ENCODE measurements at places on chromosomes 12 and 14.

GRCh38 chr14:59305231-59305630, 116.8 kb downstream of the DAAM1 start:
- DNase-seq: no peak

GRCh38 chr12:6925540-6926279, 2.0 kb upstream of the ATN1 start:
- no peak for DNase-seq

GRCh38 chr12:123099560-123100192, 51.2 kb downstream of the PITPNM2 start:
- no peak for DNase-seq

GRCh38 chr12:178829-179109, 35.2 kb downstream of the SLC6A12 start:
- no peak for DNase-seq

- no peak for DNase-seq
These were observed 68.4 kb downstream of the CRACR2A start for GRCh38 chr12:3684449-3685051.

- no peak for DNase-seq
These were observed 353.1 kb downstream of the TMEM121 start for GRCh38 chr14:105879503-105879866.

- DNase-seq: no peak
These were observed 35.1 kb upstream of the PPP2R5C start for GRCh38 chr14:101726295-101726953.

GRCh38 chr12:129615001-129615400, 288.8 kb downstream of the TMEM132D start:
- DNase-seq: no peak

- DNase-seq: peak; percentile 13
These were observed 66.2 kb downstream of the RNF34 start for GRCh38 chr12:121465921-121466793.

DNA sequence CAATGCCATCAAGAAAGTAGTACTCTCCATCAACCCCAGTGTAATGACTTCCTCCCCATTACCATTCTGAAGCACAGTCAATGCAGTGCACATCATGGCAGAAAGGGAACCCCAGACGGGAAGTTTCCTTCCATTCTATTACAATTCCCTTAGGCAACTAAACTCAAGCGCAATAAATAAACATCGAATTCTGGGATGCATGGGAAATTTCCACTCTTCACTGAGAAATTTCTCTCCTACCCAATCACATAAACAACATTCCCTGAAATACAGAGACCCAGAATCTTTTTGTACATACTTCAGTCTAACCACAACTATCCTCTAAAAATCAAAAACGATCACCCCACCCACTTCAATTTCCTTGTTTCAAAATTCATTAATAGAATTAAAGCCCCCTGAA, 20.0 kb downstream of the SARNP start:
- DNase-seq: no peak

GRCh38 chr12:52090291-52090690, 10.8 kb downstream of the SMIM41 start:
- DNase-seq: no peak

DNA sequence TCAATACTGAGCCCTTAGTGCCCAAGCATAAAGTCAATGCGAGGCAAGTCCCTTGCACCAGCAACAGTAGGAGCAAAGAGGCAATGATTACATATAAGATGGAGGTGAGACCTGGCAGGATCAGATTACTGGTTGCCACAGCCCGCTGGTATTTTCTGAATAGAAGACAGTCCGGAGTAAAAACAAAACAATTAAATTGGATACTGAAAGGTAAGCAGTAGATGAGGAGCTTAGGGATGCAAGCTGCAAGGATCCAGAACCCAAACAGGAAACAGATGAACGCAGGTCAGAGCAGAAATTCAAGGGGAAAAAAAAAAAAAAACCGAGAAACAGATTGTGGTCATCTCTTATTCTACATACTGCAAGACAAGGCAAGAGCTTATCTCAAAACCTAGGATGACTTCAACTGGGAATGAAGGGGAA, 119.6 kb downstream of the MED13L start:
- no peak for DNase-seq

DNA sequence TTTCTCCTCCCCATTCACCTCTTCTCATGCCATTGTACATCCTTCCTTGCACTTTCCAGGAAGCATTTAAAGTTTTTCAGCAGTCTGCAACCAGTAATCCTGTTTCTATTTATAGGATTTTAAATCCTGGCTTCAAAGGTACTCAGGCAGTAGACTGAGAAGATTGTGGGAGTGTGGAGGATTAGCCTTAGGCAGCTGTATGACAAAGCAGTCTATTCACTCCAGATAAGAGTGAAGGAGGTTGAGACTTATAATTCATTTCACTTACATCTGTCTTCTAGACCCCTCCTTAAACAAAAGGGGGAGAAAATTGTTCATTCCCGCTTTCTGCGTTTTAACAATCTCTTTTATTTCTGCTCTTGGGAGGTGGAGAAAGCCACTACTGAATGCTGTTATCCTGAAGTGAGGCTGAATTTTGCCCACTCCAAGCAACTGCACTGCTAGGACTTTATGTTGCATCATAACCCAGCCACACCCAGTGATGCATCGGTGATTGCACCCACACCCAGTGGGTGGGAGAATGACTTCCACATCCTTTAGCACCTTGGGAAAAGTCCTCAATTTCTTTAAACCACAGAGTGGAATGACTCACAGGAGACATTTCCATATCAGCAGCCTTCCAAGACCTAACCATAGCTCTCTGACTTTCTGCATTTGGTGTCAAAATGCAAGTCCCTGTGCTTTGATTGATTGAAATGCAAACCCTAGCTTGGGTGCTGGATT, 382.5 kb upstream of the ATP2B1 start:
- DNase-seq: no peak

- no peak for DNase-seq
These were observed 250.5 kb upstream of the SOX5 start for GRCh38 chr12:24200010-24200409.

DNA sequence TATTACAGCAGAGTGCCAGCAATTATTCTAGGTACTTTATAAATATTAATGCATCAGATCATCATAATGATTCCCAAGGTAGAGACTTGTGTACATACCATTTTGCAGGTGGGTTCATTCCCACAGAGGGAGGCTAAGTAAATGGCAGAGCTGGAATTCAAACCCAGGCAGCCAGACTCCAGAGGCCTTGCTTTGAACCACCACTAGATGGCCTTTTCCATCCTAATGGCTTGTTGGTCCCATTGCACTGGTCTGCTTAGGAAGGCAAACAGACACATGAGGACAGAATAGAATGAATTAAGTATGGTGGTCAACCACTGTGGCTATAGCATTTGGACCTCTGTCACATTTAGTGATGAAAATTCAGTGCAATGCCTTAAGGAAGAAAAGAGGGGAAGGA, 158.7 kb downstream of the METTL25 start:
- DNase-seq: no peak

DNA sequence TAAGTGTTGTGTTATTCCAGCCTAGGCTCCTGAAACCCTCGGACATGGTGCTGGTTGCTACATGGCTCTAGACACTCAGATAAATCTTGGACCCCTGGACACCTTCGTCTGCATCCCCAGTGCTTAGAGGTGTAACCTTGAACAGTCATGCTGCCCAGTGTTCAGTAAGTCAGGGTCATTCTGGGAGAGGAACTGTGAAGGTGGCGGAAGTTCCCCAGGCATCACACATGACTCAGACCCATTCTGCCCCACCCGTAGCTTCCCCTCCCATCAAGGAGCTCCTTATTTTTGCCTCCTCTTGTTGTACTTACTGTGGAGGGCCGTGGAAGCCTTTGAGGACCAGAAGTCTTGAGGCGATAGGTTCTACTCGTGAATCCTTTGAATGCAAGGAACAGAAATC, 18.1 kb upstream of the SSPN start:
- no peak for DNase-seq

GRCh38 chr12:71981149-71981548, 42.5 kb downstream of the TPH2 start:
- no peak for DNase-seq

DNA sequence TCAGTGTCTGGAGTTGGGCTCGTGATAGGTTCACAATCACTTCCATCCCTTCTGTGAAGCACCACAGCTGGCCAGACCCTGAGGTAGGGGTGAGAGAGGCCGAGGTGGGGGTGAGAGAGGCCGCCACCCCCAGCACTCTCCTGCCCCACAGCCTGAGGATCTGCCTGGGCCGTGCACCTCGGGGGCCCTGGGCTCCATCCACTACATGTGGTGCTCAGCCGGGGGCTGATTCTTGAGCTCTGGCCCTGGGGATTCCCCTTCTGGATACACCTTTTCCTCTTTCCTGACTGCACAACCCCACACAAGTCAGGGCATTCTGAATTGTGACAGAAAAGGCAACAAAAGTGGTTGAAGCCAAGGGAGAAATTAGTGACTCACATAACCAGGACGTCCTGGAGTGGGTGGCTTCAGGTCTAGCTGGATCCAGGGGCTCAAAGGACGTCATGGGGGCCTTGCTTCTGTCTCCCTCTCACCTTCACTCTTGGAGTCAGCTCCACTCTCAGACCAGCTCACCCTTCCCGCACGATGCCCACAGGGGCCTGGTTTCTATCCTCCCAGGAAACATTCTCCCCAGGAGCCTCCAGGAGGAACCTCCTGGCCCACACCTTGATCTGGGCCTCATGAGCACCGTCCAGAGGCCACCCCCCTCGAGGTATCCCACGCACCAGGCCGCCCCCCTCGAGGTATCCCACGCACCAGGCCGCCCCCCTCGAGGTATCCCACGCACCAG, 12.1 kb upstream of the FBRSL1 start:
- DNase-seq: no peak

- DNase-seq: no peak
These were observed 499.7 kb downstream of the TMTC2 start for GRCh38 chr12:83186419-83186818.

GRCh38 chr12:99768758-99769157, 121.2 kb downstream of the GARIN6 start:
- no peak for DNase-seq

GRCh38 chr12:64510667-64511066, 58.7 kb downstream of the TBK1 start:
- no peak for DNase-seq

- no peak for DNase-seq
These were observed 96.6 kb downstream of the SCN8A start for GRCh38 chr12:51687614-51688013.

- no peak for DNase-seq
These were observed 1.9 kb downstream of the KLRF2 start for GRCh38 chr12:9883175-9883574.

- DNase-seq: no peak
These were observed 41.8 kb upstream of the HIF1A start for GRCh38 chr14:61653507-61653906.

- no peak for DNase-seq
These were observed 3.8 kb downstream of the DHRS2 start for GRCh38 chr14:23639891-23640523.

- peak; percentile 60 for DNase-seq
These were observed at the start of gene MNAT1 for GRCh38 chr14:60734465-60735242. MNAT1 (plus strand) TSS chr14:60734761; CDS start chr14:60734863, 102 bp downstream.

GRCh38 chr12:70309348-70309747, 56.7 kb upstream of the KCNMB4 start:
- DNase-seq: no peak
